ENCODE measurements at places on chromosomes 2 and 18.

DNA sequence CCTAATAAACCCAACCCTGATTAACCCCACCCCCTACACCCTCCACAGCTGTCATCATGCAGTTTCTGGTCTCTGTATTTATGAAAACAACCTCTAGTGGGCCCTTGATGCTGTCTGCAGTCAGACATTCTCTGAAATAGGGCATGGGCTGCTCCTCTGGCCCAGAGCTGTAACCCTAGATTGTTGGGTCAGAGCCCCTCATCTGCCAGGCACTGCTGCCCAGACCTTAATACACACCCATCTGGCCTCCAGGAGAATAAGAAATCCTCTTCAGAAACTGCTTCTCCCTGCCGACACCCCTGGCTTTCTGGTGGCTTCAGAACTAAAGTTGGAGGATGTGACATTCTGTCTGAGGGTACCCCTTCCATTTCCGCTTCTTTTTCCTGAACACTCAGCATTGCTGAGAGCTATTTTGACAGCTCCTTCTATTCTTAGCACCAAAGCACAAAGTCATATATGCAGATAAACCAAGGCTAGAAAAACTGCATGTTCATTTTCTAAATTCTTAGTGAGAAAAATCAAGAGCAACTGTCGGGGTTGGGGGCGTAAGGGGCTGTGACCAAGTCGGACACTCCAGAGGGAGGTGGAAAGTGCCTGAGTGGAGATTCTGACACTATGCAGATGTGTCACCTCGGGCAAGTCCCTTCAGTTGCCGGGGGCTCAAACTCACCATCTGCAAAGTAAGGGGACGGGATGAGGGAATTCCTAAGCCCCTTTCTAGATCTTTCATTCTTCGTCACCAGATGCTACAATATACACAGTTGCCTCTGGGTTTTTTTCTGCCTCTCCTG lies 28.7 kb downstream of the SRSF7 start:
- DNase-seq, result peak; percentile 69

DNA sequence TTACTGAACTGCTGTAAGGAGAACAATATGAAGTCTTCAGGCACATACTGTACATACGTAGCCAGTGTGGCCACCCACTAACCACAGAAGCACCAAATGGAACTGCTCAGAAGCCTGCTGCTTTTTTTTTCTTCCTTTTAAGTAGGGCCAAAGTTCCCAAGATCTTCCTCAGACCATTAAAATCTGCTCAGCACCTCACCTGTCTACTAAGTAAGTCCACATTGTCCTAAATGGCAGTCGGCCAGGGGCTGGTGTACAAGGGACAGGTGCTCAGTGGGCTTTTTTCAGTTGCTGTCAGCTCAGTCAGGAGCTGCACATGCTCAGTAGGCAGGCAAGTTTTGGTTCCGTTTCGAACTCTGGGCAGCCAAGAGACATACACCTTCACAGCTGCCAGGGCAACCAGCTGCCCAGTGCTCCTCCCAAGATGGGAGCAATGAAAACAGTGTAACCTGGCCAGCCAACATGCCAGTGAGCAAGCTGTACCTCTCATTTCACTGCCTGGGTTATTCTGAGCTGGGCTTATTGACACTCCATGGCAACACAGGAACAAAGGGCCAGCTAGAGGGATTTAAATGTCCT lies 86.1 kb downstream of the ACVR1 start:
- peak; percentile 56 for DNase-seq

GRCh38 chr18:58862851-58863538 lies 1.7 kb upstream of the ZNF532 start:
- peak; percentile 67 for DNase-seq

- peak; percentile 56 for DNase-seq
These were observed 8.7 kb downstream of the CYRIA start for GRCh38 chr2:16656784-16657391.

DNA sequence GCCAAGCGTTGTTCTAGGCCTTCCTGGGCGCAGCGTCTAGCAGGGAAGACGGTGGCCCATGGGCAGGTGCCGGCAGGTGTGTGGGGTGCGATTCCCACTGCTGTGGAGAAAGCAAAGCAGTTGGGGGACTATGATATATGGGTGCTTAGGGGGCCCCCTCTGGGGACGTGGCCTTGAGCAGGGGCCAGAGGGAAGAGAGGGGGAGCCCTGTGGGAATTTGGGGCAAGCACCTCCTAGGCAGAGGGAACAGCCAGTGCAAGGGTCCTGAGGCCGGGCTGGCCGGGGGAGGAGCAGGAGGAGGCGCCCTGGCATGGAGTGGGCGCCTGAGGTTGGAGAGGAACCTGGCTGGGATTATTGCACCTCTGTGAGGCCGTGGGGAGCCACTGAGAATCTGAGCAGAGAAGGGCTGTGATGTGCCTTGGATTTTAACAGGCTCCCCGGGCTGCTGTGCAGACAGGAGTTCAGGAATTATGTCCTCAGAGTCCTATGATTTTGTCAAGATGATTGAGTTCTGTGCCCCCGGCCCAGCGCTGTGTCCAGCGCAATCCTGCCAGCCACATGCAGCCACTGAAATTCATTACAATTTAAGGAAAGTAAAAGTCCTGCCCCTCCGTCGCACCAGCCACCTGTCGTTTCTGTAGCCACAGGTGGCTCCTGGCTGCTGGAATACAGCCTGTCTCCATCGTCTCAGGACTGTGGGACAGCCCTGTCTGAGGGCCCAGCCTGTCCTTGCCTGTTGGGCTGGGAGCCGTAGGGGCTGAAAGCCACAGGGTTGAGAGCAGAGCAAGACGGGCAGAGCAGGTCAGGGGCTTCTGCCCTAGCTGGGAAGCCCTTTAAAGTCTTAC lies 9.1 kb upstream of the KLHL30 start:
- DNase-seq, result no peak

DNA sequence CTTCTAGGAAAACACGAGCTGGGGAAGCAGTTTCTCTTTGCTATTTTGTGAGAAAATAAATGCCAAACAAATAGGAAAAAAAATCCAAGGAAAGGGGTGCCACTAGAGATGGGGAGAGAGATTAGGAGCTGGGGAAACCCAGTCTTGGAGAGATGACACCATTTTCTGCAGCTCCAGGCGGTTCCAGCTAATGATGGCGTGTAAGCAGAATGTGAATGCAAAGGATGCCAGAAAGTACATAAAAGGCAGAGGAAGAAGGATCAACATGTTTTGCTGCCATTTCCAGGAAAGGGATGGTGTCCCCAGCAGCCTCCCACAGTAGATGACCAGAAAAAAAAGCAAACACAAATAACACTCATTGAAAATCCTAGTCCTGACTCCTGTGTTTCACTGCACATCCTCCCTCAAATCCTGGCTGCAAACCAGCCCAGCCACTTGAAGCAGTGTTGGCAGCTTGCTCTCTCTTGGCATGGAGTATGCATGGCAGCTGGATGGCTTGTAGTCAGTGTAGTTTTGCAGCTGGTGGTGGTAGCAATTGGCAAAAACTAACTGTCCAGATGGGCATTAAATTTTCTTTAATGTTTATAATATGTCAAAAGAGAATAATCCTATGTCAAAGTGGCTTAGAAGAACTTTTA lies 93.6 kb downstream of the FTCDNL1 start:
- no peak for DNase-seq

GRCh38 chr18:14941256-14941655 lies 193.3 kb downstream of the ANKRD30B start:
- DNase-seq, result no peak

- no peak for DNase-seq
These were observed 508.7 kb upstream of the FAM98A start for GRCh38 chr2:34107811-34108210.

DNA sequence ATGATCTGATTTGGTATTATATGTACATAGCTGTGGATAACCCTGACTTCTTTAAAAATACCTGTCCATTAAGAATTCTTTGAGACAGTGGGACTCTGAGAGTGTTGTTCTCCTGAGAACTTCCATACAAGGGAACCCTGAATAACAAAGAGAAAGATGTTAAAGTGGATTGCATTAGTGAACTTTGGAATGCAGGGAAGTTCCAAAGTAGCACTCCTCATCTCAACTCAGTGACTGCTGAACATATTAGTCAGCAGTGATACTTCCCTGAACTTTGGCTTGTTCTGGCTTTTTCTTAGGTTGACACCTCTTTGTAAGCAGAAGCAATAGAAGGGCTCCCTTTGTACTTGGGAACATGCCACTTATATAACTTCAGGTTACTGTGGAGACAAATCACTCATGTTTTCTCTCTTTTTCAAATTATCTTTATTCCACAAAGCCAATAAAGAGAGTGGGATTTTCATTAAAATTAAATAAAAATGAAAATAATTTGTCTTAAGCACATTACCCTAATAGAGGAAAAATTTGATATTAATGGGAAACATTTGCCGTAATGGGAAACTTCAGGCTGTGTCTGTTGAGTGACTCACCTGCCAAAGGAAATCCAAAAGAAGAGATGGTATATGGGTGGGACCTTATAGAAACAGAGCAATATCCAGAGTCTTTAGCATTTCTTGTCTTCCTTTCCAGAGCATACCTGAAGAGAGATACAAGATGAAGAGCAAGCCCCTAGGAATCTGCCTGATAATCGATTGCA lies 33.3 kb downstream of the CFLAR start:
- no peak for DNase-seq

DNA sequence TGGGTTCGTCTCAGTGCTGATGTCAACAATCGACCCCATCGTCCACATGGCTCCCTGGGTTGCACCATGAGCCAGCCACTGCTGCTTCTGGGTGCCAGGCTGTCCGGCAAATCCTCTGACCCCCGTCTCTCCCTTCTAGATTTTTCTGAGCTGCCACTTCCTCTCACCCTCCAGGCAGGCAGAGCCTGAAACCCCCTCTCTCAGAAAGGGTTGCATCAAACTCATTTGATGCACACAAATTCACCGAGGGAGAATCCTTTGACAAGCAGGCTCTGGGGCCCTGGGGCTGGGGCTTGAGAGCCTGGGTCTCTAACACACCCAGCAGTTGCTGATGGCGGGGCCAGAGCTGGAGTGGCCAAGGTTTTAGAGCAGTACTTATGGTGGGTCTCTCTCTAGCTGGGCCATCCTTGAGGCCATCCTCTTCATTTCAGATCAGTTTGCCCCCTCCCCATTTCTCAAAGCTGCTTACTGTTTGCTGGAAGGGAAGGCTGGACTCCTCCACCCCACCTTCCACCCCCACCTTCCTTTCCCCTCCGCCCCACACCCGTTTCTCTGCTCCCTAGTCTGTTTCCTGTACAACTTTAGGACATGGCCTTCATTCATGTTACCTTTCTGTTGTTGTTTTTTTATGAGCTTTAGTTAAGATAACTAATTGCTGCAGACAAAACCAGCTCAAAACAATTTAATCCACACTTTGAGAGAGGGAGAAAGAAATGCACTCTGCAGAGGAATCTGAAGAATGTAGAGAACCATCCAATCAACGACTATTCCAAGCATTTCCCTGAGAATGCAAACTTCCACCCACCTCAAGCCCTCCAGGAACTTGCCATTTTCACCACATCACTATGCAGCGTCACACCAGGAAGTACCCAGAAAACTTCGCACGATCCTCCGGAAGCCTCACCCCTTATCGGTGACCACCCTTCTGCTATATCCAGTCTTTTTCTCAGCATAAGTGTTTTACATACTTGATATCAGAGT lies 69.5 kb downstream of the ARL4C start:
- peak; percentile 64 for DNase-seq

- no peak for DNase-seq
These were observed 16.1 kb upstream of the CIB4 start for GRCh38 chr2:26657265-26657664.

- no peak for DNase-seq
These were observed 3.8 kb downstream of the PCARE start for GRCh38 chr2:29070526-29070925.

DNA sequence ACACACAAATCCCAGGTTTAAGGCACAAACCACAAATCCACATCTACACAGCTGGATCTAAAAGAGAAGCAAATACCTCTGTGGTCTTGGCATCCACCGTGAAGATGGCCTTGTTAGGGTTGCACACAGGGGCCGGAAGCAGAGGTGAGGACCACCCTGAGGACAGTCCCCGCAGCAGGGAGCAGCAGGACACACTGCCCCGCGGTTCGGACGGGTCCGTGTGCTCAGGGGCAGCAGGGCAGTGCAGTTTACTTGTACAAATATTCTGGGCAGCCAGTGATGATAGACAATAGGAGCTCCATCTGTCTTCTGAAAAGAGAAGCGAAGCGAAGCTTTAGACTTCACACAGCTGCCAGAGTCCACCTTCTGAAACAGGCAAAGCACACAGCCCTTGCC lies 8.8 kb downstream of the PASK start:
- no peak for DNase-seq

GRCh38 chr2:203347375-203347774 lies 19.2 kb downstream of the ABI2 start:
- peak; percentile 84 for DNase-seq

GRCh38 chr2:134244086-134244485 lies 9.8 kb upstream of the MGAT5 start:
- no peak for DNase-seq

GRCh38 chr2:168456521-168457189 lies 583 bp downstream of the CERS6 start:
- peak; percentile 77 for DNase-seq

- DNase-seq, result peak; percentile 17
These were observed 32.7 kb downstream of the TNP1 start for GRCh38 chr2:216827073-216827720.

DNA sequence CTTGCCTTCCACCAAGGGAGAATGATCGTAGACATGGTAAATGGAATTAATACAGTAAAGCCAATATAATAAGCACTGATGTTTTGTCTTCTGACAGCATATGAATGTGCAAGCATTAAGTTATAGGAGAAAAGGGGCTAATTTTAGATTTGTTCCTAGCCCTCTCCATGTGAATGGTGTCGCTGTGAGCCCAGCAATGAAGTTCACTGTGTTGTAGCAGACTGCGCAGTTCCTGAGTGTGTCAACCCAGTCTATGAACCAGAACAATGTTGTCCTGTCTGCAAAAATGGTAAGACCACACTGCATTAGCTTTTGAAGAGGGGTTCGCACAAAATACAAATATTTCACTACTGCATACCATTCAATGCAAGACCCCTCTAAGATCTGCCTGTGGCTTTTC lies 25.6 kb downstream of the VWC2L start:
- DNase-seq, result no peak

GRCh38 chr2:210046851-210047500 lies 44.5 kb downstream of the RPE start:
- DNase-seq, result no peak

DNA sequence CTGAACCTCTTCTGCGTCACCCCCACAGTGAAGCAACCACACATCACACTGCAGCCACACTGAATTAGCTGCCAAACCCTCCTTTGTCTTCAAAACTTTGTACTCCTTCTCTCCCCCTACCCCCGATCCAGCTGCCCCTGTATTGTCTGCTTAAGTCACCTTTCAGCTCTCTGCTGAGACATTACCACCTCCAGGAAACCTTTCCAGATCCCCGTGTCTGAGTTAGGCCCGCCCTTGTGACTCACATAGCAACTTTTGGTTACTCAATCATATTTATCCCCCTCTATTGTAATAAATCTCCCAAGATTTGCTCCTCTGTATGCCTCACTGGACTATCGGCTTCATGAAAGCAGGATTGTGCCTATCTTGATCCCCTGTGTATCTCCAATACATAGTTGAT lies 82.8 kb upstream of the CDCA7 start:
- no peak for DNase-seq

- no peak for DNase-seq
These were observed 165.0 kb downstream of the LNPK start for GRCh38 chr2:175837046-175837445.

- DNase-seq, result no peak
These were observed 430.4 kb upstream of the HS6ST1 start for GRCh38 chr2:128748835-128749605.

GRCh38 chr2:159152128-159152778 lies 134.2 kb downstream of the WDSUB1 start:
- no peak for DNase-seq
